Left lung (tissue), 14 donors: ENCODE measurements at places on chromosomes 12 and 14. TPM values are rescaled to one million over a fixed set of nuclear protein-coding genes. Genes with fewer than 3 reads are reported as not detected.

DNA sequence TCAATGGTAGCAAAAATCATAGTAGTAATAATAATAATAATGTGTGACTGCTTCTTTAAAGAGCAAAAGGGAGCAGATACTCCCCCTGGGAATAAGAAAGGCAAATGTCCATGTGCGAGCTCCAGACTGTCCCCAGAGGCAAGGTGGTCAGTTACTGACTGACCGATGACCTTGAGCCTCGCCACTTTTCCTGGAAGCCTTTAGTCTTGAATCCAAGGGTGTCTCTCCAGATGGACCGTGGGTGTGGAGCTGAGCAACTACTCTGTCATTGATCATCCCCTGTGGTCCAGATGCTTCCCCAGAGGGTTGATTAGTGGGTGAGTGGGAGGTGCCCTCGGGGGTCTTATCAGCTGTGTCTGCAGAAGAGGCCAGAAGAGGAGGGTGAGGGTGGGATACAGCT lies 418.5 kb upstream of the TBX3 start:
- H3K4me1 ChIP-seq = no peaks in the 10 kb centered on the region
- no peak for DNase-seq
- no peak overlapping the region for H3K4me3 ChIP-seq
- no peaks in the 10 kb centered on the region for H3K27me3 ChIP-seq
- H3K36me3 ChIP-seq = no peaks in the 10 kb centered on the region

The RERG gene
- 16.4 TPM for polyA plus RNA-seq

DNA sequence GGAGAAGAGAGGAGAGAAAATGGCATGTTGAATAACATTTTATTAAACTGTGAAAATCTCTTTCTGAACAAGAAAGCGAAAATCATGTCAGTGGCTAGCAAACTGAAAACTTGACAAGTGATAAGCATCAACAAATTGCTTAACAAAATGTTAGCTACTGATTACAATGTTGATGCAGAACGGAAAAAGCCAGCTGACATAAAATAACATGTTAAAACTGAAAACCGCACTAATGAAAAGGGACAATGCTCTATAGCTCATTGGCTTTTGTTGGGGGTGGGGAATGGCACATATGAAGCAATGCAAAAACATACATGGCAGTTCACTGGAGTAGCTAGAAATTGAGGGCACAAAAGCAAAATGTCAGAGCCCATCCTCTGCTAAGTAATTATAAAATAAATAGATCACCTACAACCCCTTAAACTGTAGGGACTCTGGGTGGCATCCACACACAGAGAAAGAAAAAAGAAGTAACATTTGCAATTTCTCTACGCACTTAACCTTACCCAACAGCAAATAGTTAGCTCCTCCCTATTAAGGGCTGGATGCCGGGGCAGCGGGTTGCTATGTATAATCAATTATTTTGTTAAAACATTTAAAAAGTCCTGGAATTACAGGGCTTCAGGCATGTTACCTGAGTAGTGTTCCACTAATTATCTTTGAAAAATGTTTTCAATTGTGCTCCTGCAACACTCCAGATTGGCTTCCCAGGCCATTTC lies 129.2 kb upstream of the USP15 start:
- DNase-seq = no peak
- H3K4me3 ChIP-seq = no peak overlapping the region
- no peaks in the 10 kb centered on the region for H3K27me3 ChIP-seq

GRCh38 chr12:19764408-19764807 lies 325.1 kb downstream of the AEBP2 start:
- H3K27ac ChIP-seq = no peak overlapping the region
- H3K4me3 ChIP-seq = no peak overlapping the region
- H3K36me3 ChIP-seq = no peaks in the 10 kb centered on the region
- DNase-seq = no peak
- no peaks in the 10 kb centered on the region for H3K27me3 ChIP-seq

GRCh38 chr14:73467800-73468199 lies 9.5 kb upstream of the NUMB start:
- H3K4me3 ChIP-seq = no peak overlapping the region
- no peak for DNase-seq
- peaks cover 69% of the 10 kb centered on the region for H3K4me1 ChIP-seq

DNA sequence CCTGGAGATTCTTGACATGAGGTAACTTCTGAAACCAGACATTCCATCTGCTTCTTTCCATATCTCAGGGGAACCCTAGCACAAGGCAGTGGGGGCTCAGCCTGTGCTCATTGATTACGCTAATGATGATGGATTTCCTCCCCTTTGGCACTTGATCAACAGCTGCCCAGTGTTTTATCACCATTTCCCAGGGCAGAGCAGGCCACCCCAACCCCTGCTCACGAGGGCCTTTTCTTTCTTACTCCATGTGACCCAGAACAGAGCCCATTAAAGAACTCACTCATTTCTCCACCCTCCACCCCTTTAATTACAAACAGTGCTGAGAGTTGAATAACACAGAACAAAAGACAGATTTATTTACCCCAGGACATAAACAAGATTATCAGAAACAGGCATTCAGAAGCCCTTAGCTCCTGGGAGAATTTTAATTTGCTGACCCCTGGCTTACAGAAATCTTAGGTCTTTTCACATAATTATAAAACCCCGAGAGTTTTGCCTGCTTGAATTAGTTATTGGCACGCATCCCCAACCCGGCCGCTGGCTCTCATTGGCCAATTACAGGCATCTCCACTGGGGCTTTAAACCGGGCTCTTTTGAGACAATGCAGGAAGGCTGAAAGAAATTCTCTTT lies 32.0 kb upstream of the CCDC60 start:
- no peaks in the 10 kb centered on the region for H3K27me3 ChIP-seq
- no peak overlapping the region for H3K27ac ChIP-seq

DNA sequence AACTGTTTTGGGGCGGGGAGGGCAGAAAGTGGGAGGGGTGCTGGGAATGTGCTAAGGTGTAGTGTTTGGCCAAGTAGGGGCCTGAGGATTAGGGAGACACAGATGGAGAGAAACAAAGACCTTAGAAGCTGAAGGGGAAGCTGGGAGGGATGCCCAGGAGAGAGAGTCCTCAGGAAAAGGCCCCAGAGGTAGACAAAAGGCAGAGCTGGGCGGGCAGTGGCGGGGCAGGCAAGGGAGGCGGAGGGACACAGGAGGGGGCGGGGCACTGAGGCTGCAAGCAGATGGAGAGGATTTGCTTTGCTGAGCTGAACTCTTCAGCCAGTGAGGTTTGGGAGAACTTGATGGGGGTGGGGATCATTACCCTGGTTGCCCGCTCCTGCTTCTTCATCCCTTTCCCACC lies 2.8 kb downstream of the PTMS start:
- H3K36me3 ChIP-seq = no peaks in the 10 kb centered on the region
- peak overlapping the region; percentile 21 for H3K27ac ChIP-seq
- peaks cover 58% of the 10 kb centered on the region for H3K27me3 ChIP-seq
- peaks cover 28% of the 10 kb centered on the region for H3K4me1 ChIP-seq

The POTEM gene
- not detected for polyA plus RNA-seq

The GON7 gene
- 11.7 TPM for polyA plus RNA-seq

The ATP2A2 gene
- 129 TPM for polyA plus RNA-seq

DNA sequence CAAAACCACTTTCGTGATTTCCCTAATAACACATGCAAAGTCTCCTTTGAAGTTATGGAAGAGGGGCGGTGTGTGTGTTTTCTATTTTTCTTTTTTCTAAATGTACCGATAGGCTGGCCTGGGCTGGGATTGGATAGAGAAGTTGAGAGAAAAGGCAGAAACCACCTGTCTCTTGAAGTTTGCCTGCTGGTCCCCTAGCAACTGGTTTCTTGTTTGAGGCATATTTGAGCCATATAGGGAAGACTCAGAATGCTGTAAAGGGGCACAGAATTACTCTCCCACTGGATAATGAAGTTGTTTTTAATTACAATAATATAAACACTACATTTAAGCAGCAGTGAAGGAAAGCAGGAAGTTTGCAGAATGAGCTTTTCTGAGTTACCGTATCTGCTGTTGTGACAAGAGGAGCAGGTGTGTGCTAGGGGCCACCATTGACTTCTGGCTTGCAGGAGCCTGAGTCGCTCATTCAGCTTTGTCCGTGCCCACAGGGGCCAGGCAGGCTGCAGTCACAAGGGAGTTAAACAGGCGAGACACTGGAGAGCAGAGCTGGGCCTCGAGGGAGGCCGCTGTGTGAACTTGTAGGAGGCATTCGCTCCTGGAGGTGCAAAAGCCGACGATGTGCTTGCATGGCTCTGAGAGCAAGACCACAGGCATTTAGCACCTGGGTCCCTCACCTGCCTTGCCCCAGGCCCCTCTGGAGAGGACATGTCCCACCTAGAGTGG lies 173.8 kb upstream of the RGS6 start:
- no peaks in the 10 kb centered on the region for H3K27me3 ChIP-seq

DNA sequence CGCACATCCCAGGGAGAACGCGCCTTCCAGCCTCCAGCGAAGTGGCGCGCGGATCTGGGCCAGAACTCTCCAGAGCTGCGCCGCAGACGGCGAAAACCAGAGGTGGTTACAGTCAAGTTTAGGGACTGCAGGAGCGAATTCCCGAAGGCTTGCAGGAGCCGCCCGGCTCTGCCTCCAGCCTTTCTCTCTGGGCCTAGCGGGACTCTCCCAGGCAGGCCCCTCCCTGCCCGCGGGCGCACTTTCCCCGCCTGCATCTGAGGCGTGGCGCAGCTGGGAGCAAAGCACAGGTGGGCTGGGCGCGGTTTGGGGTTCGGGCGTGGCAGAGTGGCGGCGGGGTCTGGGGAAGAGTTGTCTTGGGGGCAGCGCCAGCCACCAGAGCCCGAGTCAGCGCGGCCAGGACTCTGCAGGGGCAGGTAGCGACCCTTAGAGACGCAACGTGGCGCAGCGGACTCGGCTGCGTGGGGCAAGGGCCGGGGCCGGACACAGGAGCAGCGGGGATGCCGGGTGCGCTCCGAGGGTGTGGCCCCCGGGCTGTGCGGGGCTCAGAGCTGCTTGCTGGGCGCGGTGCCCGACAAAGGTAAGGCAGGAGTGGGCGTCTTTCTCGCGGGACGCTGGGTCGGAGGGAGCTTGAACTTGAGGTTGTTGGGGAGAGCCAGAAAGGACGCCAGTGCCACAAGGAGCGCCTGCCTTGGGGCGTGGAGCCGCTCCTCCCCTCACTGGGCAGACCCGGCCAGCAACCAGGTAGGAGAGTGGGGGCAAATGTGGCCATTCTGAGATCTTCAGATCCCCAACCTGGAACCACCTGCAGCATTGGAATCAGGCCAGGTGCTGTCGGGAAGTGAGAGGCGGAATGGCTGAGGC lies 1126.0 kb downstream of the AACS start:
- peak; percentile 5 for DNase-seq
- no peak overlapping the region for H3K4me3 ChIP-seq
- H3K4me1 ChIP-seq = no peaks in the 10 kb centered on the region
- H3K27me3 ChIP-seq = no peaks in the 10 kb centered on the region

- H3K27ac ChIP-seq = no peak overlapping the region
- H3K4me3 ChIP-seq = no peak overlapping the region
- no peaks in the 10 kb centered on the region for H3K4me1 ChIP-seq
- H3K27me3 ChIP-seq = peaks cover 15% of the 10 kb centered on the region
These were observed 44.6 kb downstream of the KIF26A start for GRCh38 chr14:104182857-104183425.

The ACVRL1 gene
- 74.2 TPM for polyA plus RNA-seq

The WNT1 gene
- polyA plus RNA-seq = not detected

The PAX9 gene
- polyA plus RNA-seq = 0.38 TPM

DNA sequence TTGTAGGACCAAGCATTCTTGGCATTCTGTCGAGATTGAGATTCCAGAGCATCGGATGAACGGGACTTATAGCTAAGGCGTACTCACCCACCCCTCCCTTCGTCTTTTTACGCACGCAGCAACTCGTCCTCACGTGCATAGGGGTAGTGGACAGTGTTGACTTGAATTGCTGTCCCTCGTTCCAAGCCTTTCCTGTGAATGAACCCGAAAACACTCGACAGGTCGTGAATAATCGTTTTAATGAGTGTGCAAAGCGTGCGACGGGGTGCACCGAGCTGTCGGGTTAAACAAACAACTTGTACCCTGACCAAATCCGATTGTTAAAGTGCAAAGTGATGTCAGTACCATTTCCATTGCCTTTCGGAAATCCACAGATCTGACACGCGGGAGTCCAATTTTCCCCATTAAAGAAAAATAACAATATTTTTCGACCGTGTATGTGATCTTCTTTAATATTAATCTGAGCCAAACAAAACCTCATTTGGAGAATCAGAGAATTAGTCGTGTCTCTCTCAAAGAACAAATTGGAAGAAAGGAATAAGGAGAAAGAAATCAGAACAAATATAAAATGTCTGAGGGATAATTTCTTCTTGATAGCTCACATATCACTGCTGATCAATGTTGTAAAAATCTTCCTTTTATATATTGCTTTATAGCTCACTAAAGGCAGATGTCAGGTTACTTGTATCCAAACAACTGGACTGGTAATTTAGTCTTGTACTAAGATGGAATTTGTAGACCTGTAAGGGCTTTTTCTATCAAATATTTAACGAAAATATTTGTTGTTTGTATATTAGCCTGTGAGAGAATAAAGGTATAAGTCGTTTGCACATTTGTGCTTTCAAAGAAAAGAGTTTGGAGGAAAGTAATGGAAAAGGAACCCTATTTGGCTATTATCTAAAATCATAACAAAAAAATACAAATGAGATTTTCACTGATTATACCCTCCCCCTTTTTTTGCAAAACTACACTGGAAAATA lies 11.8 kb downstream of the FOXG1 start:
- H3K27me3 ChIP-seq = peaks cover 100% of the 10 kb centered on the region
- no peaks in the 10 kb centered on the region for H3K36me3 ChIP-seq
- no peak for DNase-seq
- H3K27ac ChIP-seq = no peak overlapping the region

The SETD1B gene
- 14.2 TPM for polyA plus RNA-seq

- H3K27me3 ChIP-seq = peaks cover 74% of the 10 kb centered on the region
- H3K27ac ChIP-seq = no peak overlapping the region
- H3K4me1 ChIP-seq = no peaks in the 10 kb centered on the region
- no peak for DNase-seq
- no peaks in the 10 kb centered on the region for H3K36me3 ChIP-seq
- H3K4me3 ChIP-seq = no peak overlapping the region
These were observed 45.1 kb downstream of the KCNA1 start for GRCh38 chr12:4954621-4955354.

The OVCH1 gene
- polyA plus RNA-seq = not detected

- no peaks in the 10 kb centered on the region for H3K27me3 ChIP-seq
- no peak overlapping the region for H3K27ac ChIP-seq
- H3K36me3 ChIP-seq = no peaks in the 10 kb centered on the region
- no peak for DNase-seq
- no peak overlapping the region for H3K4me3 ChIP-seq
These were observed 9.7 kb upstream of the CRY1 start for GRCh38 chr12:107103097-107103496.

The SYCP3 gene
- 2.0 TPM for polyA plus RNA-seq

GRCh38 chr12:42382013-42382696 lies 56.2 kb downstream of the PPHLN1 start:
- H3K27me3 ChIP-seq = no peaks in the 10 kb centered on the region
- H3K36me3 ChIP-seq = no peaks in the 10 kb centered on the region
- peak; percentile 3 for DNase-seq
- H3K4me3 ChIP-seq = no peak overlapping the region
- no peaks in the 10 kb centered on the region for H3K4me1 ChIP-seq

The PPFIA2 gene
- 3.4 TPM for polyA plus RNA-seq

- no peak for DNase-seq
- no peak overlapping the region for H3K27ac ChIP-seq
- H3K36me3 ChIP-seq = no peaks in the 10 kb centered on the region
- no peak overlapping the region for H3K4me3 ChIP-seq
- H3K27me3 ChIP-seq = no peaks in the 10 kb centered on the region
These were observed 542.7 kb upstream of the LMO3 start for GRCh38 chr12:17148706-17149105.

The CLEC4E gene
- 0.11 TPM for polyA plus RNA-seq
